ENCODE measurements at places on chromosomes 7 and 10.

GRCh38 chr10:91220954-91221675, 652 bp downstream of the PCGF5 start:
- DNase-seq: no peak

DNA sequence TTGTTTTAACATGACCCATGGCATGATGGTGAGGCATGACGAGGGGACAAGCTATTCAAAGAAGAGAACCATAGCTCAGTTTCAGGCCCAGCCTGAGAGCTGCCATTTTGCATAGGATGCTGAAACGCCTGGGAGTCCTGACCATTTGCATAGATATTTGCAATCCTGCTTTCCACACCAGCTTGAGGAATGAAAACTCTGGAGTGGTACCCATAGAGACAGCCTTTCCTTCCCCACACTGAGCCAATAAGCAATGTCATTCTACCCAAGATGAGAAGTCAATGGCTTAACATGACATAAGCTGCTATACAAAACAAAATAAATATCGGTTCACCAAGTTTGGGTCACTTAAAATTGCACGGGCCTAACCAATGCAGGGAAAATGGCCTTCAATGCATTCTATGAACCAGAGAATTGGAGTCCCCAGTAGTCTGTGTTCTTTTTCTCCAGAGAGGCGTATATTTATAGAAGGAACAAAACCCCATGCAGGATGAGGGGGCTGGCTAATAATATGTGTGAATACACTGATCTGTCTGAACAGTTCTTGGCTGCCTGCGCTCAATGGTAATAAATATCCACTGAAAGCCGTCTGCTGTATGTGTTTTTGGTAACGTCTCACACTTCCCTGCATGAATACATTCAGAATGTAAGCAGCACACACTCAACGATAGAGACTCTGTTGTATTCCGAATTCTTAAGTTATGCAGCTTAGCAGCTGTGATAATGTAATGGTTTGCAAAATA, 329.3 kb downstream of the FRMD4A start:
- DNase-seq: no peak

- peak; percentile 11 for DNase-seq
Observed at GRCh38 chr10:57593983-57594573, 673.6 kb downstream of the IPMK start.

GRCh38 chr10:117476716-117477115, 65.8 kb upstream of the EMX2 start:
- DNase-seq: no peak

GRCh38 chr10:130040817-130041330, 69.8 kb downstream of the C10orf143 start:
- no peak for DNase-seq
